Activated T-cell treated with anti-CD3 and anti-CD28 coated beads for 24 hours (primary cell): ENCODE measurements at places on chromosomes 2 and 18.

GRCh38 chr18:55546851-55547704 is 40.9 kb downstream of the TCF4 start:
- no peak for DNase-seq

DNA sequence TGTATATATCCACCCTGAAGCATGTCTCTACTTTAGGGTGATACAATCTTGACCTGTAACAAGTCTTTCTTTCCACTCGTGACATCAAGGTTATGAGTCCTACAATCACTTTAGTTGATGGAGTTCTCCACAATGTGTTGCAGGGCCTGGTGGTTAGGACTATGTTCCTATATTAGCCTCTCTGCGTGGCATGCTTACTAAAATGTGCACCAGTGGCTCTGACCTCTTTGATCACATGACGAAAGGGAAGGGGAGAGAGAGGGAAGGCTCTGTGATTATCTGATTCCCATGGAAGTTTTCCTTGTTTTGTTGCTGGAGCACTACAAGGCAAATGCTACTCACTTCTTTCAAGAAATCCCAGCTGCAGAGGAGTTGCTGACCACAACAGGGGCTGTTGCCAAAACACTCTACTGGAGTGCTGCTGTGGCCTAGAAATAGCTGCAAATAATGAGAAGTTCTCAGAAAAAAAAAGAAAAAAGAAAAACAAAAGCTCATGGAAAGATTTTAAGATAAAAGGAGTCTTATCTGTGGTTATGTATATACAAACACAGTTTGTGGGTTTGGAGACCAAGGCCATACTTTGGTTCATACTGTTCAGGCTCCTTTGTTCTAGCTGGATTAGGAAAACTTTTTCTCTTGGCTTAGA is 272.8 kb upstream of the MMADHC start:
- no peak for DNase-seq

- DNase-seq, result no peak
Measured at GRCh38 chr2:206881708-206882410, 57.5 kb upstream of the CPO start.

DNA sequence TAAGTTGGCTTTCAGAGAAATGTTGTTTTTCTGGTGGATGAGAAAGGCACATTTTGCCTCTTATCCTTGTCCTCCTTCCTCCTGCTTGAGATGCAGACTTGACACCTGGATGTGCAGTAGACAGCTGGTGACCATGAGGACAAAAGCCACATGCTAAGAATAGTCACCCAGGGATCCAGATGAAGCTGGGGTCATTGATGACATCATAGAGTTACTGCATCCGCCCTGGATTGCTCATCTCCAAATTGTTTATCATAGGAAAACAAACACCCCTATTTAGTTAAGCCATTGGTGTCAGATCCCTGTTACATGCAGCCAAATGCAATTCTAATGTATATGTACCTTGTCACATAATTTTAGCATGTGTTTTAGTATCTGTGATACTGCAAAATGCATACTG is 16.3 kb upstream of the SLC1A4 start:
- no peak for DNase-seq

GRCh38 chr2:64915510-64915900 is 73.7 kb upstream of the SLC1A4 start:
- DNase-seq, result no peak

DNA sequence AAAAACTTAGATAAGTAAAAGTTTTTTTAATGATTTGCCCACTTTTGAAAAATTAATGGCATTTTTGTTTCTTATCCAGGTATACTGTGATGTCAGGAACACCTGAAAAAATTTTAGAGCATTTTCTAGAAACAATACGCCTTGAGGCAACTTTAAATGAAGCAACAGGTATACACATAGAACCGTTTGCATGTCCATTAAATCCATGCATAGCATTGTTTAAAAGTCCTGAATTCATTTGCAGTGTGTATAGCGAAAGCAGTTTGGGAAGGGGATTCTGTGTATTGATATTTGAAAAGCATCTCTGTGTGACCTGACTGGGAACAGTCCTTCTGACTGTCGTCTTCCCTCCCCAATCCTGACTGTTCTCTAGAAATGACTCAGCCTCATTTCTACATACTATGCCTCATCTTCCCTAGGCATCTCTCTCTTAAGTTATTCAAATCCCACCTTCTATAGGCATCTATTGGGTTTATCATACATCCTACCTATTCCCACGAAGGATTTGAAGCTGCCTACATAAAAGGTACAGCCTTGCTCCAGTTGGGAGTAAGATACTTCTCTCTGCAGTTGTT is 79.2 kb upstream of the MAP3K20 start:
- no peak for DNase-seq

- no peak for DNase-seq
Measured at GRCh38 chr2:108182489-108182888, 57.3 kb upstream of the SULT1C3 start.

DNA sequence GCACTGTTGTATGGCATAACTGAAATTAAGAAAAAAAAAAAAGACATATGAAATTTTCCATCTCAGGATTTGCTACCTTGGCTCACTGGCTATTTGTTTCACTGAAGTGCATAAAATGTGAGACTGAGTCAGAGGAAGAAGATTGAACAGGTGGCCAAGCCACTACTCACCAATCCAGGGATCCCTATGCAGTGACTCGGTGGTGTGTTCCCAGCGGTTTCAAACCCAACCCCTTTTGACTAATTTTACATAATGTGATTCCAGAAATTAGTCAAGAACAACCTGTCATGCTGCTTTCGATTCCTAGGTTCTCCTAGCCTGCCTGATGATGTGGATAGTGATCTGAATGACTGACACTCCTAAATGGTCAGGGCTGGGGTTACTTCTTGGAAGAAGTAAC is 77.3 kb downstream of the KLHL14 start:
- DNase-seq, result no peak

- no peak for DNase-seq
Measured at GRCh38 chr2:171346723-171347557, 86.8 kb downstream of the METTL8 start.

- DNase-seq, result no peak
Measured at GRCh38 chr2:240822280-240822847, 2.3 kb upstream of the KIF1A start.

GRCh38 chr2:177329064-177329463 is 63.5 kb upstream of the AGPS start:
- DNase-seq, result no peak

- DNase-seq, result no peak
Measured at GRCh38 chr2:59236723-59237122, 995.6 kb upstream of the FANCL start.

DNA sequence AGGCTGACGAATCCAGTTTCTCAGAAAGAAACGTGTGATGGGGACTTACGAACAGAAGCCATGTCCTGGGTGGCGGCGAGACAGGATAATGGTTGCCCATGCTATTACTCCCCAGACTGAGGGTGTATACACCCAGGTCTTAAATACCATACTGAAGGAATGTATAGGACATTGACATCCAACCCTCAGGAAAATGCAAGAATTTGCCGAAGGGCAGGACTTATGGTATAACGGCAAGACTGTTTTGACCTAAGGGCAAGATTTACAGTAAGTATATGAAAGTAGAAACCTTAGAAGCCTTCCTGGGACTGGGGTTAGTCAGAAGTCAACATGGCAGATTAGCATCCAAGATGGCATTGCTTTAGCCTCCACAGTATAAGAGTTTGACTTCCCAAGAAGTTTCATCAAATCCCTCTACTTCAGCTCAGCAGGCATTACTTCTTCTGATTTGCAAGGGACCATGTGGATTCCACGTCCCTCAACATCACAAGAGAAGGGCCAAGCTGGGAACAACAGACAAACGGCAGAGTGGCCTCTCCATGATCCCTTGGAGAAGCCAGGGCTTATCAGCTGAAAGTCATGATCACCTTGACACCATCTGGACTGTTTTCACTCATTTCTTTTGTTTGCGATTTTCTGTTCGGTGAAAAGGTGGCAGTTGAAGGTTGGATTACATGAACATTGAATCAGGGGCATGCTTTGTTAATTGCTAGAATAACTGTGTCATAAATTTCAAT is 21.1 kb downstream of the ST3GAL5 start:
- DNase-seq, result no peak

- no peak for DNase-seq
Measured at GRCh38 chr2:237282568-237283128, 131.3 kb downstream of the COL6A3 start.

DNA sequence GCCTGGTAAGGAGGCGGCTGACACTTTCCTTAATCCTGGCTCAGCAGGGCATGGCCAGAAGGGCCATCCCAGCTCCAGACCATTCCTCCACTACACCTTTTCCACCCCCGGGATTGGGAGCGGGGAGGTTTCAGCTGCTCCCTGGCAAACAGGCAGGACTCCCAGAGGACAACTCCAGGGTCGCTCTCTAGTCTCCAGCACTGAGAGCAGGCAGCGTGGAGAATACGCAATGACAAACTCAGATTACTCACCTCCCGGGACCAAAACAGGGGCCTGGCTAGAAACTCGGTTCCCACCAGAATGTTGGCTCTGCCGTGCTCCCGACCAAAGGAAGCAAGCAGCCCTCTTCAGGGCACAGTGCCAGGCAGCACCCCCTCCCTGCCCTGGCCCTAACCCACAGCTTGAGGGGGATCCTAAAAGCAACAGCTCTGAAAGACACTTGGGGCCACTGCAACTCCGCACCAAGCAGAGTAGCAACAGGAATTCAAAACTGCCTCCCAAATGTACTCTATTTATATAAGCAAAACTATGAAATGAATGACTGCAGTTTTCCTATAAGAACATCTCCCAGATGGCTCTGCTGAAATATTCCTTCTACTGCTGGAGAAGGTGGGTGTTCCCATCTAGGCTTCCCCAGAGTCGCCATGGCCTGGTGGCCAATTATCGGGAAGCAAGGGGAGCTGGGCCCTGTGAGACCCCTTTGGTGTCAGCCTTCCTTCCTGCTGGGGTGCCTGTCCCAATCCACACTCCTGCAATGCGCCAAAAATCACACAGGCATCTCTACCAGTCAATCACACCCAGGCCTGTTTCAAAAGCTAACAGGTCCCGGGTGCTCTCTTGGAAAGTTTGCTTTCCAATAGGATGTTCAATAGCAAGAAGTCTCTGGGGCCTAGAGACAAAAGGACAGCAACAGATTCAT is 61.2 kb upstream of the POMC start:
- DNase-seq, result no peak

DNA sequence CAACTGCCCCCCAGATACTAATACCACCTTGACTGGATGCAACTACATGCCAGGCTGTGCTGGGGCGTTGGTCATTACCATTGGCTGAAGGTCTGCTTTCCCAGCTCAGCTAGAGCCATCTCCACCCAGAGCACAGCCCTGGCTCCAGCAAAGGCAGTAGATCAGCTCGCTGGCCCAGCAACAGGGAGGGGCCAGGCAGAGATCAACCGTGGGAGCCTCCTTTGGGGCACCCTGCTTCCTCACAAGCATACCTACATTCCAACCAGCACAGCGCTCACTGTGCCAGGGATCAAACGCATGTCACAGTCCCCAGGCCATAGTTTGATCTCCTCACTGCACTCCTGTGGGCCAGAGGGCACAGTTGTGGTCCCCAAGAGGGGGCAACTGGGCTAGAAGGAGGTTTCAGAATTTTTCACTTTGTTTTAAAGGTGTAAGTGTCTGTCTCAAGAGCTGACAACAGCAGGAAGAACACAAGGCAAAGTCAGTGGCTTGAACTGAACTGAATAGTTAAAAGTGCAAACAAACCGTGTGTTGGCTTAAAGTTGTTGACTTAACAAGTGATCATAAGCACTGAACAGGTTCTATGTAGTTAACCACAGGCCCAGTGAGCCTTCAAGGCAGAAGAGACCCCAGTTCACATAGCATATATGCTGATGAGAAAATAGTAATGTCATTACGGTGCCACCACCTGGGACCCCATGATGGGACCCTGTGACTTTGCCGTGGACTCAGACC is 70.1 kb upstream of the BZW1 start:
- DNase-seq, result no peak

- DNase-seq, result no peak
Measured at GRCh38 chr2:159185401-159186130, 100.9 kb downstream of the WDSUB1 start.

DNA sequence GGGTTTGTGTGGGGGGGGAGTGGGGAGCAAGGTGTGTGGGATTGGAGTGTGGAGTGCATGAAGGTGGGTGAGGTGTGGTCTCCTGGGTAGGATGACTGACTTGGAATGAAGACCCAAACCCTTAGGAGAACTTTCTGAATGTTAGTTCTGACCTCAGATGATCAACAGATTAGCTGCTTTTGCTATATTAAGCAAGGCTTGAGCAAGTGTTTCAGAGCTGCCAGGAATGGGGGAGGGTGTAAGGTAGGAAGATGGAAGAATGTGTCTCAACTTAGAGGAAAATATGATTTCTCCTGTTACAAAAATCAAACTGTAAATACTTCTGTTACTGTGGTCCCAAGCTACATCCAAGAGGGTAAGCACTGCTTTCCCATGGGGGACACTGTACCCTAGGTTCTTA is 273.6 kb downstream of the TGIF1 start:
- DNase-seq, result no peak
